ENCODE measurements at places on chromosomes 3 and 15.

GRCh38 chr3:11847607-11848006, 922 bp upstream of the TAMM41 start:
- DNase-seq = no peak

DNA sequence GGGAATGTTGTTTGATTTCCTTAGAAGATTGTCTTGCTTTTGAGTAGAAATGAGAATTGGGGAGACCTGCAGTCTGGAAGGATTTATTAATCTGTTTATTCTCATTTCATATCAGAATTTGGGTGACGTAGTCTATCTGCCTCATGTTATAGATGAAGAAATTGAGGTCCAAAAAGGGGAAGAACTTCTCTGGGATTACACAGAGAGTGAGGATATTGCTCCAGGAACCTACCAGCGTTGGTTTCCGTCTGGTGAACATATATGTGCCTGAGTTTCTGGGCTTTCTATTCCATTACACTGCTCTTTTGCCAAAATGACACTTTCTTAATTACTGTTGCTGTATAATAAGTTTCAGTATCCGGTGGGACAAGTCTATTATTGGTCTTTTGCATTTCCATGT, 51.8 kb downstream of the CTDSPL start:
- no peak for DNase-seq

- no peak for DNase-seq
Measured at GRCh38 chr15:79169526-79170133, 79.0 kb upstream of the RASGRF1 start.

DNA sequence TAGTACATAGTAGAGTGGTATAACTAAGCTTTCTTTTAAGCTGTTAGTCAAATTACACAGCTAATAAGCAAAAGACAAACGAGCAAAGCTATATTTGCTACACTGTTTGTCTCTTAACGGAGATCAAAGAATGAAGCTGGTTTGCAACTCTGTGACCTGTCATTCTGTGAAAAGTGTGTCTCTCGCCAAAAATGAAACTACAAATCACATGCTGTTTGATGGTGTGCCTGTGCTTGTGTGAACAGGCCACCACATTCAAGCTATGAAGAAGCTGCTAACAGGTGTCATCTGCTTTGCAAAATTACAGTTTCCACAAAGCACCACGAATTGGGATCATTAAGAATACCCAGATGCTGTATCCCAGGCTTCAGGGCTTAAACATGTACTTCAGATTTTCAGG, 667.8 kb upstream of the NAALADL2 start:
- no peak for DNase-seq

DNA sequence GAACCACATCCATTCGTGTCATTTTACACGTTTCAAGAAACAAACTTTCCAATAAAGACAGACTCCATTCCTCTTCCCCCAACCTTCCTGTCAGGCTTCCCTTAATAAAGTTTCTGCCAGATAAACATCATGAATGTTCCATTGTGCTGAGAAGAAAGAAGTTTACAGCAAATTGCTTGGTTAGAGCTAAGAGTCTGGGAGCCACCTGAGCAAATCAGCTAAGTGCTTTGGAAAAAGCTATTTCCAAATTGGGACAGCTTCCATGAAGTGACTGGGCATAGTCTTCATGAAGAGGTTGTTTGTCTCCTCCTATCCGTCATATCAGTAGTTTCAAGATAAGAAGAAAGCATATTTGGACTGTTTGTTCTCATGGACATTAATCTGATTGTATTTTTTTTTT, 77.0 kb downstream of the MAGI1 start:
- no peak for DNase-seq

DNA sequence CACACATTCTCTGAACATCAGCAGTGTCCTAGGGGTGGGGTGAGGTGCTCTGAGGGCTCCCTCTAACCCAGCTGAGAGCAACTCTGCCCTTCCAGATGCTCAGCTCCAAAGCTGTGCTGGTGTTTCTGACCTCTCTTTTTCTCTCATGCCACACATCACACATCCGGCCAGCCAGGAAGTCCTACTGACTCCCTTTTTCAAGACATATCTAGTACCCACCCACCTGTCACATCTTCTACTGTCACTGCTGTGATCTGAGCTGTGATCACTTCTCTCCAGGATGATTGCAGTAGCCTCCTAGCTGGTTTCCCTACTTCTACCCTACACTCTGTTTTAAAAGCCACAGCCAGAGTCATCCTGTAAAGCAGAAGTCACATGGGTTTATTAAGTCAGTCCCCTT, 30.2 kb upstream of the MASP1 start:
- DNase-seq = no peak

DNA sequence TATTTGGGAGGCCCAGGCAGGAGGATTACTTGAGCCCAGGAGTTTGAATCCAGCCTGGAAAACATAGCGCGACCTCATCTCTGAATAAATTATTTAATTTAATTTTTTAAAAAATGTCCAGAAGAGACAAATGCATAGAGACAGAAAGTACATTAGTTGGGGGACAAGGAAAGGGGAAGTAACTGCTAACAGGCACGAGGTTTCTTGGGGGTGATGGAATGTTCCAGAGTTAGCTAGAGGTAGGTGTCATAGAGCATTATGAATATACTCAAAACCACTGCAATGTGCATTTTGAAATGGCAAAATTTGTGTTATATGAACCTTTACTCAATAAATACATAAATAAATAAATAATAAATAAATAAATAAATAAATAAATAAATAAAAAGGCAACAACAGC, 31.7 kb upstream of the CYP11A1 start:
- no peak for DNase-seq

GRCh38 chr15:43412096-43412495, 41.2 kb downstream of the TUBGCP4 start:
- no peak for DNase-seq

GRCh38 chr3:112413074-112413473, 80.1 kb downstream of the CD200 start:
- no peak for DNase-seq

- no peak for DNase-seq
Measured at GRCh38 chr15:72456684-72457083, 17.4 kb upstream of the ARIH1 start.

DNA sequence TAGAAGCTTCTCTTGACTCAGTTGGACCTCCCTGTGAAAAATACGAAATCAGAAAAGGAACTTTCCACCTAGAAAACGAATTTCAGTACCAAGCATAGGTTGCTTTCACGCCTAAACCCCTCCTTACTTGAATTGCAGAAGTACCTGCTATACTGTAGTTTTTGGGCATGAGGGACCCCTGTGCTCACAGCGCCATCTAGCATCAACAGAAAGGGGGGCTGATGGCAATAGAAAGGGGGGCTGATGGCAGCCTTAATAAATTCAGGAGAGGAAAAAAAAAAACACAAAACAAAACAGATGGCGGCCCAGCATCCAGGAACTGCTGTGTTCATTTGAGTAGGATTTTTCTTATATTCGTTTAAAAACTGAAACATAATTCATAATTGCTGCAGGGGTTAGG, 96.7 kb downstream of the NPAP1 start:
- no peak for DNase-seq

DNA sequence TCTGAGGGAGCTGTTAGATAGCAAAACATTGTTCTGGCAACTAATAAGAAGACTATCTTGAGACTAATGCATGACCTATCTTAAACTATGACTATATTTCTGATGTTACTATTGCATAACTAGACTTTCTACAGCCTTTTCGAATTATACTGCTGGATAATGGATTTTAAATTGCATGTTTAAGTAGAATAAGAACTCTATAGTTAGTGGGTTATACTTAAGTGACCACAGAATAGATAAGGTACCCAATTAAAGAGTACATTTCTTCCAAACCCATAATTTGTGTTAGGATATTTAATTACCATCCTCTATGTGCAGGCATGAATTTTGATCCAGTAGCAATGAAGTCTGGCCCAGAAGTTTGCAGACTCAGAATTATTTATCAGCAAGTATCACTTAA, 44.6 kb upstream of the SPPL2A start:
- DNase-seq = no peak

- DNase-seq = no peak
Measured at GRCh38 chr3:169953462-169954141, 13.0 kb upstream of the SEC62 start.

DNA sequence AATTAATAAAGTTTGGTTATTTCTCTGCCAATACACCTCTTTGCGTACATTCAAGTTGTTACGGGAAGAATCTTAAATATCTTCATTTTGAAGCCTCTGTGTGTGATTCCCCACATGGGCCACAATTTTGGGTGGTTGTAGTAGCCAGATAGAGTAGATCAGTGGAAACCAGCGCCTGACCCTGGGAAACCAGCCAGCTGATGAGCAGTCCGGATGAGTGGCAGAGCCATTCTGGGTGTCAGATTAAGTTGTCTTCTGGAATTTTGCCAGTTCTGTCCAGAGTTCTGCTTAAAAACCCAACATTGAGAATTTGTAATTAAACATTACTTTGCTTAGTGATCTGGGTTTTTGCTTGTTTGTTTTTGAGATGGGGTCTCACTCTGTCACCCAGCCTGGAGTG, 49.7 kb downstream of the MRPS25 start:
- DNase-seq = no peak

GRCh38 chr3:50562861-50563260, 4.7 kb downstream of the C3orf18 start:
- DNase-seq = no peak

DNA sequence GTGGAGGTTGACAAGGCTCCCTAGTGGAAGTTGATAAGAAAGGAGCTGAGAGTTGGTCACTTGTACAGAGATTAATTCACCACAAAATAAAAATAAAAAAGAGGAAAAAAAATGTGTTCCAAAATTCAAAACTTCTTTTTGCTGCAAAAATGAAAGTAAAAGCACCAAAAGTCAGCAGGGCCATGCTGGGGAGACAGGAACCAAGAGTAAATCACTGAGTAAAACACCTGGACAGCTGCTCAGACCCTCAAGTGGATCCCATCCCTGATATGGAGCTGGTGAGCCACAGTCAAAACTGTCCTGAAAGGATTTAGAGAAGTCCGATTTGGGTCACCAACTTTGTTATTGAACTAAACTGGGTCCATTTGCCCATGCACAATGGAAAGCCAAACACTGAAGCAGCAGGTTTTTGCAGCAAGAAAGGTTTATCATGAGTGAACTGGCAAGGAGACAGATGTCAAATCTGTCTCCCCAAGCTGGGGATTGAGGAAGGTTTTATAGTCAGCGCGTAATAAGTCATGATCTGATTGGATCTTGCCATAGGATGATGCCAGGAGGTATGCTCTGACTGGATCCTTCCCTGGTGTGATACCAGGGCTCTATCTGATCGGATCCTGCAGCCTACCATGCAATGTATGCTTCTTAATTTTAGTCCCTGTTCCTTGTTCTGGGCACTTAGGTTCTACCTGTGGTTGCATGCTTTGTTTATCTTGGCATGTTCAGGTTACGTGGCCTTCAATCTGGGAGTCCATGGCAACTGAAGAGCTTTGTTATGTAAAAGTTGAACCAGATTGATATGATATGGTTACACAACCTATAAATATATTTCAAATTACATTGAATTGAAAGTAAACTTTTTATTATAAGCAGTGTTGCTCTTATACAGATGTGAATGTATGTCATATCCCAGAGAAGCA, 313.2 kb downstream of the POLQ start:
- DNase-seq = no peak

Measured in right renal pelvis (tissue), 4 donors.